CD4-positive, alpha-beta T cell (primary cell): ENCODE measurements at places on chromosomes 13 and 19.

DNA sequence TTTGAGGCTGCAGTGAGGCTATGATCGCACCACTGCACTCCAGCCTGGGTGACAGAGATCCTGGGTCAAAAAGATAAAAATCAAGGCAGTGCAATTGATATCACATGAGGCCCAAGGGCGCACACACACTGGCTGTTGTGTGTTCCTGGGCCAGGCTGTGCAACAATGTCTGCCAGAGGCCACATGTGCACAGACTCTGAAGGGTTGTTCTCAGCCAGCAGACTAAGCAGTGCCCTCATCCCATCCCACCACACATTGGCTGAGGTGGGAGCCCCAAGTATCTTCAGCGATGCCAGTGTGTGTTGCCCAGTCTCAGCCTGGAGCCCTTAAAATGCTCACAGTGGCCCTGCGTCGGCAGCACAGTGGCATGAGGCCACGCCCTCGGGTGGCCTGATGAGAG is 12.6 kb downstream of the PEX11G start:
- no peak for DNase-seq

DNA sequence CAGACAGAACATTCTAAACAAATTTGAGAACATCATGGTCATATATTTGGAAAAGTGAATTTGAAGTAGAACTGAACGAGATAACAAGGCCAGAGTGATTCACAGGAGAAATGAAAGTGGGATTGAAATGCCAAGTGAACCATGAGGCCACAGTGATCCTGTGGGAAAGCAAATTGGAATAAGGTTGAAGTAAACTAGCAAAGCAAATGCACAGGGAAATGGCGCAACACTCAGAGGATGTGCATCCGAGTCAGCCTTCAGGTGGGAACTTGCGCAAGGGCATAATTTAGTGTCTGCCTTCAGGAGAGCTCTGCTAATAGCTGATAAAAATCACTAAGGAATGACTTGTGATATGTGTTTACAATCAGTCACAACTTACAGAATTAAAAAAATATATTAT is 696.6 kb downstream of the LIG4 start:
- DNase-seq = no peak

GRCh38 chr19:46475986-46476385 is 4.6 kb upstream of the PNMA8A start:
- no peak for DNase-seq

GRCh38 chr19:29384656-29385055 is 141.1 kb upstream of the VSTM2B start:
- no peak for DNase-seq
